Epithelial cell of proximal tubule (primary cell): ENCODE measurements at places on chromosomes 5 and 9.

GRCh38 chr9:78261403-78262001 lies 25.6 kb downstream of the CEP78 start:
- DNase-seq: no peak

- DNase-seq: no peak
Observed at GRCh38 chr5:43635374-43635773, 32.4 kb downstream of the NNT start.

GRCh38 chr5:159104759-159105144 lies 5.0 kb upstream of the EBF1 start:
- DNase-seq: no peak

DNA sequence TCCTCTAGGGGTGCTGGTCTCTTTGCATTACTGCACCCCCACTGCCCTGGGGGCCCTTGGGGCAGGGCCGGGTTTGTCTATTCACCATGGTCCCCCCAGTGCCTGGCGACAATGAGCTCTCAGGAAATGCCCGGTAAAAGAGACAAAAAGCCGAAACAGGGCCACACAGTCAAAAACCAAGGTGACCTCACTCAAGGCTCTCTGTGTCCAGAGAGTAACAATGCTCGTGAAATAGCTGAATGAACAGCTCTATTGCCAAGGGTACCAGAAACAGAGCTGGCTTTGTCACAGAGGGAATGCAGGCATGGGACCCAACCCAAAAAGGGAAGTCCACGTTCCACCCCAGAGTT lies 16.0 kb downstream of the SH3PXD2B start:
- no peak for DNase-seq

DNA sequence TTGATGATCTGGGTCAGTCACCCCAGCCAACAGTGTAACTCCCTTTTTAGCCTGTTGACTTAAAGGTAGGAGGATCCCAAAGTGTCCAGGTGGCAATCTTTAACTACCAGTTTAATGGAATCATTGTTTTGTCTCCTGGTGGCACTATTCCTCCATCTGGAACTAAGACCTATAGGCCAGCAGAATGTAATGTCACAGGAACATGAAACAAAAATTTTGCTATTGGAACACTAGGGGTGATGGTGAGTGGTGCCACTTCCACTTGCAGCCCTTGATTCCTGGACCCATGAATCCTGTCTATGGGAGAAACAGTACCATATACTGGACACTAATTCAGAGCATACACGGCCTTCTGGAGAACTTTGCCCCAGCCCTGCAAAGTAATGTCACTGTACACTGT lies 219.5 kb upstream of the RASA1 start:
- no peak for DNase-seq

DNA sequence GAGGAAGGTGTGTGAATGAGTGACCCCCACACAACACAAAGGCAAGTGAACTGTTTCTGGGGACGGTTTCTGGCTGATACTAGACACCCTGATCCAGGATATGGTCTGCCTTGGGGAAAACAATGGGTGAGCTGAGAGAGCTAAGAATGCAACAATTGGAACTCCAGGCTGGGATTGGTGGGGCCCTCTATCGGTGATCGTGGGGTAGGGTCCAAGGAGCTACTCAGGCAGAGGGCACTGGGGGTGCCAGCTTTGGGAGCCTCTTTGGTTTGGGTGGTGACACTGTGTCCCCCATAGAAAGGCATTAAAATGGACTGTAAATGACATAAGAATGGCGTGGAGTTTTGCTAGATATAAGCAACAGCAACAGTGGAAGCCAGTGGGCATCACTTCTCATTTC lies 439.1 kb downstream of the DMAC1 start:
- no peak for DNase-seq

DNA sequence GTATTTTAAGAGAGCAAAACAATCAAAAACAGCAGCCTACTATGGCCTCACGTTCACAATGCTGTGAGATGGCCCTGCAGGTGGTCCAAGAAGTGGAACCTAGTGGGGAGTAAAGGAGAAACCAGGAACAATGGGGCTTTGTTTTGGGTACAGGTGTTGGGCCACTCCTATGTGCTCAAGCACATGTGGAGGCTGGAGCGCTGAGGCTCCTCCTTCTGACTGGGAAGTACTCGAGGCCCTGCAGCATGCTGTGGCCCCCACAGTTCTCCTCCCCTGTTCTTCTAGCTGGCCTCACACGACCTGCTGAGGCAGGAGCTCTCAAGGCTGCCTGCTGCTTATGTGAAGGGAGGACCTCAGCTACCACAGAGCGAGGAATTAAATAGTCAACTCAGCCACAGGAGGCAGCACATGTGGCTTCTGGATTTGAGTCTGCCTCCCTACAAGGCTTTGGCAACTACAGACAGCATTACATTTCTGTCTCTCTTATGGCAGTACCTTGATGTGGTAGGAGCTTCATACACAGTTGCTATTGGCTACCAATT lies 482.3 kb downstream of the SPOCK1 start:
- no peak for DNase-seq

DNA sequence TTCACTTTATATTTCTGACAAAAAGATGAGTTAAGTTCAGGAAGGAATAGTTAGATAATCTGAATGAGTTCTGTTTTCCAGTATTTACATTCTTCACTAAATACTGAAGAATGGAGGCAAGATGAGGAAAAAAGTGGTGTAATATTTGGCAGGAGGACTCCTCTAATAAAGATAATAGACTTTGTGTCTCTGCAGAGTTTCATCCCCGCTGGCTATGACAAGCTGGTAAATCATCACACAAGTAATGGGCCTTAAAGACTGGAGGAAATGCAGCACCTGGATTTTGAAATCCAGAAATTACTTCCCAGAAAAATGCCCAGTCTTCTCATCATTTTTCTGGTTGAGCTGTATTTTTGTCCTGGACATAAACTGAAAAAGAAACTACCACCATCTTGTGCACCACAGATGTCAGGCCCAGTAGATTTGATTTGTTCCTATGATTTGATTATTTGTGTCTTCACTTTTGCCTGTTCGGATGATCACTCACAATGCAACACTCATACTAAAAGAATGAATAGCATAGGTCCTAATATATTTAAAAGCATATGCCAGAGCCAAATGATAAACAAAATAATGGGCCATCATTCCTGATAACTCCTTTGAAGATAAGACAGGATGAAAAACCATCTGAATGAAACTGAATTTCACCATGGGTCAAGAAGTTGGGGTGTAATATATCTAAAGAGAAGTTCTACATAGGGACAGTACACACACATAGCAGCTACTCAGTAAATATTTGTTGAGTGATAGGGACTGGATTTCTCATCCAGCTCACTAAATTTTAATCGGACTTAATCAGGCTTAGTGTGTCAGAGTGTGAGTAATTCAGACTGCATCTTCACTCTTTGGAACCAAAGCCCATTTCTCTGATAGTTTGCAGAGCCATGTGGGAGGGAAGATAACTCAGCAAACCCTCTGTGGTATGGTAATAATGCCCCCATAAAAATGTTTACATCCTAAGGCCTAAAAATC lies 200.5 kb downstream of the HINT1 start:
- DNase-seq: no peak

GRCh38 chr5:147305147-147305546 lies 70.3 kb downstream of the STK32A start:
- no peak for DNase-seq

- peak; percentile 67 for DNase-seq
Observed at GRCh38 chr5:138944527-138945322, 69.6 kb upstream of the LRRTM2 start.

DNA sequence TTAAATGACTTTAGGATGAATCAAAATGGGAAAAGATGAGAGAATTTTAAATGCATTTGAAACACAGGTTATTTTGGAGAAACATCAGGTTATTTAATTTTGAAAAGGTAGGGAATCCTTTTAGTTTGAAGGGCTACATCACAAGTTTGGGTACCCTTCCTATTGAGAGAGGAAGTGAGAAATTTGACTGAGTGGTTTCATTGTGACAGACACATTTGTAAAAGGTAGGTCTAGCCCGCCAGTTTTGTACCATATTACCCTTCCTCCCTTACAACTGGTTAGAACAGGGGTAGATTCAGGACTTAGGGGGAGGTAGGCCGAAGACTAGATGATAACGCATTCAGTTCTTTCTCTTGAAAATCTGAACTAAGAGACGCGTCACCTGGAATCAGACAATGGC lies 464.2 kb downstream of the EBF1 start:
- no peak for DNase-seq

- DNase-seq: no peak
Observed at GRCh38 chr9:116005205-116005604, 148.4 kb upstream of the PAPPA start.

DNA sequence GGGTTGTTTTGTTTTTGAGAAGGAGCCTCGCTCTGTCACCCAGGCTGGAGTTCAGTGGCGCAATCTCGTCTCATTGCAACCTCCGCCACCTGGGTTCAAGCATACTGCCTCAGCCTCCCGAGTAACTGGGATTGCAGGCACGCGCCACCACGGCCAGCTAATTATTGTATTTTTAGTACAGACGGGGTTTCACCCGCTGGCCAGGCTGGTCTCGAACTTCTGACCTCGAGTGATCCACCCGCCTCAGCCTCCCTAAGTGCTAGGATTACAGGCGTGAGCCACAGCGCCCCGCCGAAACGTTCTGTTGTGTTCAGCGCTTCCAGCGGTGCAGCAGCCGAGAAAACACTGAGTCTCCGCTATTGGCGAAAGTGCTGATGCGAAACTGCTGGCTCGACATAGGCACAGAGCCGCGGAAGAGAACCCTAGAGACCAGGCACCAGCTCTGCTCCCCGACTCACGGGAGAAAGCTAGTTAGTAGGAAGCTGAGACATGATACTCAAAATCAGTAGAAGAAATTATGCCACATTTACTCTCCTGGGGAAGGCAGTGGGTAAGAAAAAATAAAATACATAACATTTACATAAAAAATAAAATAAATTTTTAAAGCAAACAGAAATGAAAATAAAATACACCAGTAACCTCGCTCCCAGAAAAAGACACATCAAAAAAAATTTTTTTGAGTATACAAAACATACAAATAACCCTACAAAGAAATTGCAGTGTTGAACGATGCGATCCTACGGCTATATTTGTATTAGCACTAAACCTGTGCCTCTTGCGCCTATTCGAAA lies 31.6 kb downstream of the ANXA2R start:
- DNase-seq: no peak

GRCh38 chr5:28734396-28734795 lies 1696.0 kb upstream of the CDH9 start:
- peak; percentile 3 for DNase-seq

DNA sequence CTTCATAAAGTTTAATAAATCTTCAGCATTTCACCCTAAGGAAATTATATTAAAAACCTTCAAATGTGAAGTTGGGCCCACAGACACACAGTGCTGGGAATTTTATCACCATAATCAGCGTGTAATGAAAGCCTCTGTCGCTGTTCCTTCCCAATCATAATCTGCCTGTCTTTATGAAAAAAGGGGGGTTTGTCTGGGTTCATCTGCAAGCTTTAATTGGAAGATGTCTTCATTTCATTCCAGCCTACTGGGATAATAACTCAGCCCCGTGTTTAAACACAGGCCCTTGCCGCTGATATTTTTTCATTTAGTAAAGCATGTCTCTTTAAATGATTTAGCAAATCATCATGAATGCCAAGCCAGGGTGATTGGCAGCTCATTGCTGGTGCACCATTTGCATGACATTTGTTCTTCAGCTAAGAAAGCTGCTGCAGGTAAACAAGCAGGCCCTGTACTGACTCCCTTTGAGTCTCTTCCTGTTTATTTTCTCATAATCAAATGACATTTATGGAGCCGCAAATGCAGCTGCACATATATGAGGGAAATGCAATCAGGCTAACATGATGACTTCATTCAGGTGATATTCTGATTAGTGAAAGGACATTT lies 362.9 kb upstream of the TLE4 start:
- no peak for DNase-seq

- DNase-seq: no peak
Observed at GRCh38 chr5:102802708-102803458, 47.8 kb downstream of the PAM start.

GRCh38 chr5:120465436-120465961 lies 1.4 kb downstream of the PRR16 start:
- no peak for DNase-seq
